LoVo (cell line): ENCODE measurements at places on chromosomes 6 and 20.
A peak's percentile ranks its signal among the peaks of the same experiment; 100 is the strongest.

- no peak for DNase-seq
Observed at GRCh38 chr20:19497064-19497463, 261.0 kb upstream of the RIN2 start.

GRCh38 chr6:36636687-36637418, 41.7 kb upstream of the CDKN1A start:
- no peak for DNase-seq

- no peak for DNase-seq
Observed at GRCh38 chr6:110567957-110568696, 91.7 kb upstream of the SLC22A16 start.

GRCh38 chr6:17045581-17046322, 56.1 kb upstream of the STMND1 start:
- DNase-seq: no peak

DNA sequence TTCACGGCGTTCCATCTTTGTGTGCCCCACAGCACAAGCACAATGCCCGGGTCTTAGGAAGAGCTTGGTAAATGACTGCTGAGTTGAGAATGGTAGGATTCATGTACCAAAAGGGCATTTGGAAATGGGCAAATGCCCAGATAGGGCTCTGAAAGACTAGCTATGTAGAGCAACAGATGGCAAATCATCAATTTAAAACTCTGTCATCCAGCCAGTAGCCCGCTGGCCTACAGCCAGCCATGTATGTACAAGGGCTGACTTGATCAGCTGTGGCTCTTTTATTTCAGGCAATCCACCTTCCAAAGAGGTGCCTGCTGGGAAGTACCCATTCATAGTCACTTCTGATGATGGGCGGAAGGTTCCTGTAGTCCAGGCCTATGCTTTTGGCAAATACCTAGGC, 35.1 kb downstream of the NT5E start:
- DNase-seq: no peak

GRCh38 chr20:51484831-51485230, 57.7 kb downstream of the NFATC2 start:
- DNase-seq: no peak

DNA sequence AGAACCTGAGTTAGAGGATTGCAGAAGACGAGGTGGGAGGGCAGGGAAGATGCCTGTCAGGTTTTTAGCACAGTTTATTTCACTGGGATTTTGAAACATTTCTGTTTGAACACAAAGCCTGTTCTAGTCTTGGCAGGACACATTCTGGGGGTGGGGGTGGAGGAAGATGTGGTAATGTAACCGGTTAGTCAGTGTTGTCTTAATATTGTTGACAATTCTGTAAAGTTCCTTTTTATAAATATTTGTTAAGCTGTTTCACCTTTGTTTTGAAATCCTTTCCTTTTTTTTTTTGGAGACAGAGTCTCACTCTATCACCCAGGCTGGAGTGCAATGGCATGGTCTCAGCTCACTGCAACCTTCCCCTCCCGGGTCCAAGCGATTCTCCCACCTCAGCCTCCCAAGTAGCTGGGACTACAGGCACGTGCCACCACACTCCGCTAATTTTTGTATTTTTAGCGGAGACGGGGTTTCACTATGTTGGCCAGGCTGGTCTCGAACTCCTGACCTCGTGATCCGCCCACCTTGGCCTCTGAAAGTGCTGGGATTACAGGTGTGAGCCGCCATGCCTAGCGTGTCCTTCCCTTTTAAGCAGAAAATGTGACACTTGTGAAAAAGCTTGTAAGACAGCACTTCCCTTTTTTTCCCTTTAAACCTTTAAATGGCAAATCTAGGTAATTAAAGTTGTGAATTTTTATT, 20.2 kb downstream of the SLC9A8 start:
- DNase-seq: no peak

DNA sequence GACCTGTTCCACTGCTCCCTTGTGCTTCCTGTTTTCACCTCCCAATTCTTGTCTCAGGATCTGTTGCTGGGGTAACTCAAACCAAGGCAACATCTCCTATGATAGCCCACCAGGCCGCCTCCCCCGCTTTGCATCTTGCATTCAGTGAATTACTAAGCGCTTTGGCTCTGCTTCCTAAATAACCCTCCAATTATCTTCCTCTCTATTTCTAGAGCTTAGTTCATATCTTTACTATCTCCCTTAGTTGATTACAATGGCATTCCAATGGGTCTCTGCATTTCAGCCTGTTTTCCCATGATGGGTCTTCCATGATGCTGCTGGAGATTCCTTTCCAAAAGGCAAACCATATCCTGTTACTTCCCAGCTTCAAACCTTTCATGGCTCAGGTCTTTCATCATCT, 117.2 kb upstream of the FERMT1 start:
- DNase-seq: no peak

GRCh38 chr6:131776985-131777384, 30.8 kb upstream of the ENPP1 start:
- DNase-seq: no peak

GRCh38 chr20:54056762-54057639, 13.4 kb downstream of the BCAS1 start:
- DNase-seq: no peak

GRCh38 chr6:39898625-39899024, 35.6 kb downstream of the MOCS1 start:
- no peak for DNase-seq

GRCh38 chr6:146209942-146210341, 181.1 kb downstream of the GRM1 start:
- no peak for DNase-seq

DNA sequence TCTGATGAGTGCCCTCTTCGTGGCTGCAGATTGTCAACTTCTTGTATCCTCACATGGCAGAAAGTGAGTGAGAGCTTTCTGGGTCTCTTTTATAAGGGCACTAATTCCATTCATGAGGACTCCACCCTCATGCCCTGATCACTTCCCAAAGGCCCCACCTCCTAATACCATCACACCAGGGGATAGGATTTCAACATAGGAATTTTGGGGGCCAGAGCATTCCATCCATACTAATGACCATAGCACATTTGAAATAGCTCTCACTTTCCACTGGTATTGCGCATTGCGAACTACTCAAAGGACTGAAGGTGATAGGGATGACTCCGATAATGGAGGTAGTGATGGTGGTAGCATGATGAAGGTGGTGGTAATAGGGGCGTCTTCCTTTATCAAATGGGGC, 324.3 kb downstream of the PRL start:
- no peak for DNase-seq

DNA sequence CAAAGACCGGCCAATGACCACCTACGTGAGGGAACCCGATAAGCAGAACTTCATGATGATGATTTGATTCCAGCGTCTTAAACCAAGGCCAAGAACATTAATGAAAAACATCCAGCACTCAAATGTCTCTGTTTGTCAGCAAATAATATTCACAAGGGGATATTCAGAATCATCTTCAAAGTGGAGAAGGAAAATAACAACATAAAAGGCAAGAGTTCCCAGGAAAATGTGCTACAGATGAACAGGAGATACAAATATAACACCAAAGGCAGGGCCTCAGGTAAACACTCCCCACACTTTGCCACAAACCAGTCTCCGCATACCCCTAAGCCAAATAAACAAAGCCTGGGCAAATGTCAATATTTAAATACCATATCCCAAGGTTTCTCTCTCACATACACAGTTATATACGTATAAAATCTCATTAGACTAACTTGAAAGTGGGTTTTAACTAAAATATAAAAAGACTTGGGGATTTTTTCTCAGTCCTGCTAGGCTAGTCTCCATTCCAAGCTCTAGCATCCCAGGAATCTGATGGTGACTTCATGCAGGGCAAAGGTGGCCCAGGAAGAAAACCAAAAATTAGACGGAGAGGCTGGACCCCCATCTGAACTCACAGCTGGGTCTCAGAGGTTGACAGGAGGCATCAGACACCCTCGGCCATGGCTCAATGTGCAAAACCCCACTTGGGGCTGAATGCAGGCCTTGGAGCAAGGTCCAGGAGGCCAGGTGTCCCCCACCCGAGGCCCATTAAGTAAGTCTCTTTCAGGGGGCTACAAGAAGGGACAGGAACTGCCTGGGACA, 32.1 kb downstream of the TRAM2 start:
- no peak for DNase-seq

DNA sequence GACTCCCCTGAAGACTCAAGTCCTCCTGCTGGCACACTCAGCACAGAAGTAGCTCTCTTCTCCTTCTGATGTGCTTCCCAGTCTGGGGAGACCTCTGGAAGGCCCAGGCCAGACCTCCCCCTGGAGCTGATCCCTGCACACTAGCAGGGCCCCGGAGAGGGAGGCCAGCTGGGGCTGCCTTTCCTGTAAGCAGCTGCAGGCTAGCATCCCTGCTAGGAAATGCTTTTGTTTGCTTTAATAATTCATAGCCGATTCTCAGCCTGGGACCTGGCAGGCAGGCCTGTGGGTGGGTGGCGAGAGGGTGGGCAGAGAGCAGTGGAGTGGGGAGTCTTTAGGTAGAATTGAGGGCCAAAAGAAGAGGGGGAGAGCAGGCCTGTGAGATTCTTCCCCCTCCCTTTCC, 5.2 kb downstream of the EBF4 start:
- DNase-seq: no peak

DNA sequence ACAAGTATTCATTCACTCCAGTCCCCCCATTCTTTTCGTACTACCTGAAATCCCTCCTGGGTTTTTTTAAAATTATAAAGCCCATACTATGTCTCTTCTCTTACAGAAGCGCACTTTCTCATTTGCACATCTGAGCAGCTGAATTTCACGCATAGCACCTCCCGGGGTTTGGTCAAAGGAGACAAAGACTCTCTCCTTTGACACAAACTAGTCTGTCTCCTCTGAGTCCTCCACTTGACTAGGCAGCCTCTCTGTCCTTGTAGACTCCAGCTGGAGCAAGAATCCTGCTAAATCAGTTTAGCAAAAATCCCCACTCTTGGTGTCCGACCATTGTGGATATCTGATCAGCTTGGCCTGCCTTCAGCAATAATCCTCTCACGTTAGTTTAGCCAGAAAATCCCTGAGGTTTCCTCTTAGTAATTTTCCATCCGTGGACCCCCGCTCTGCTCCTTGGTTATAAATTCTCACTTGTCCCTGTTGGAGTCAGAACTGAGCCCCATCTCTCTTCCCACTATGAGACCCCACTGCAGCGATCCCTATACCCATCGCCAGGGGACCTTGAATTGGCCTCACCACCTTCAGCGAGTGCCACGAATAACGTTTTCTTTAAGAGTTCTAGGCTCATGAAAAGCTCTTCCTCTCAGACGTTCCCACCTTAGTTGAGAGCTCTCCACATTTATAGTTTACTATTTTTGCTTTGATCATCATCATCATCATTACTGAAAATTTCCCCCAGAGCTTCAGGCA, 29.0 kb downstream of the PDYN start:
- no peak for DNase-seq

- DNase-seq: no peak
Observed at GRCh38 chr6:44558832-44559251, 171.3 kb downstream of the CDC5L start.

GRCh38 chr20:62196286-62196685, 13.5 kb downstream of the MTG2 start:
- no peak for DNase-seq

DNA sequence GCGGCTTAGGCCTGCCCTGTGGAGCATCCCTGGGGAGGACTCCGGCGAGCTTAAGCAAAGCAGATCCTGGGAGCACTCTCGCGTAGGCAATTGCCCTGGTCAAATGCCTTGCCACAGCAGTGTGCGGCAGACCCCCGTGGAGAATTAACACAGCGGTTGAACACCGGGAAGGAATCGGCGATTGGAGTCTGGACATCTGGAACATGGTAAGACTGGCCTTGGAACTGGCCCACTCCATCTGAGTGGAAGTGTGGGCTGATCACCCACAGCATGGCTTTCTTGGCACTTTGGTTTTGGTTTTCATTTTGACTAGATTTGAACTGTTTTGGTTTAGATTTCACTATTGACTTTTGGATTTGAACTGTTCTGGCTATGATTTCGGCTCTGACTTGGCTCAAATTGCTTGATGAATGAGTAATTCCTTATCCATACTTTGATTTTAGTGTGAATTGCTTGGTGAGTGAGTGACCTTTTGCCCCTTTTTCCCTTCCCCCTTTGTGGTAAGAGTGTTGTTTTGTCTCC, 300.7 kb downstream of the RNGTT start:
- DNase-seq: no peak

DNA sequence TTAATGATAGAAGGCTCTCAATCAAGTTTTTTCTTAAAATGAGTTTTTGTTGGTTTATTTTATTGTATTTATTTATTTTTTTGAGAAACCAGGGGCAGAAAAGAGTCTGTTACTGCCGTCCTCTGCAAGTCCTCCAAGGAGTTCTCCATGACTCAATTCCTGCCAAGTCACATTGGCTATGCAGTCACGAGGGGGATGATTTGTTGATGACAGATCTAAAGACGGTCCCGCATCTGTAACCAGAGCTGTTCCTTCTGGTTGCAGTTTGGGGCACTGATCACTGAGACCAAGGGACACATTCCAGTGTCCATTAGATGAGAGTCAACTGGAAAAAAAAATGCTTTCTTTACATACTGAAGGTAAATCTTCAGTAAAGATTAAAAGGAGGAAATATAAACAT, 13.9 kb upstream of the TSHZ2 start:
- no peak for DNase-seq

- DNase-seq: no peak
Observed at GRCh38 chr6:49847014-49847413, 19.3 kb downstream of the CRISP1 start.

DNA sequence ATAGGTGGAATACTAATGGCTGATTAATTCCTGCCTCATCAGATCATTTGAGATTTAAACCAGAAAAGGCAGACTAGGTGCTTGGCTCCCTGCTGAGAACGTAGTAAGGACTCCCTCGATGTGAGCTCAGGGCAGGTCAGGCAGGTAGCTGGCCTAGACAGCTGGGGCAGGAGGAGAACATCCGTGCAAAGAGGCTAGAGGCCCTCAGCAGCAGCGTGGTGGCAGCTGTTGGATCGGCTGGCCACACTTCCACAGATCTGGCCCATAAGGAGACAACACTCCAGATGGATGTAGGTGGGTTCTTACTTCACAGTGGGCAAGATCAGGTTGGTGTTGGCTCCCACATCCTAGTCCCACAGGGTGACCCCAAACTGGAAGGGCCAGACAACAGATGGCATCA, 38.5 kb downstream of the EYA2 start:
- DNase-seq: no peak

GRCh38 chr6:70210462-70210861, 92.4 kb downstream of the COL9A1 start:
- DNase-seq: no peak

- no peak for DNase-seq
Observed at GRCh38 chr6:148595550-148595949, 151.3 kb upstream of the UST start.

GRCh38 chr6:148818939-148819575, 72.2 kb downstream of the UST start:
- DNase-seq: no peak

DNA sequence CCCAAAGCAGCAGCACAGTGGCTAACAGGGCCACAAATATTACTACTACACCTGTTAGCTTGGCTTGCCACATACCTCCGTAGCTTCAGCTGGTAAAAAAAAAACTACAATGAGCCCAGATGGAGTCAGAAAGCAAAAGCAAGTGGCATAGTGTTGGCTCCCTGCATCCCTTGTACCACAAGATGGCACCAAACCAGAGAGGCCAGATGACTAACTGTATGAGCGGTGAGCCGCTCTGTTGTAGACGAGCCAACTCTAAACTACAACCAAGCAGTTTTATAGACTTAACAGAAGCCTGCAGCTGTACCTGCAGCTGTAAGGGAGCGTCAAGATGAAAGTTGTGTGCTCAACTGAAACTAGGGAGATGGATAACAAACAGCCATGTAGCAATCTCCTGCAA, 84.5 kb upstream of the MCHR2 start:
- DNase-seq: peak; percentile 36
